ENCODE measurements at places on chromosomes 5 and 9.

- DNase-seq, result no peak
Measured at GRCh38 chr9:27591093-27591492, 17.8 kb upstream of the C9orf72 start.

DNA sequence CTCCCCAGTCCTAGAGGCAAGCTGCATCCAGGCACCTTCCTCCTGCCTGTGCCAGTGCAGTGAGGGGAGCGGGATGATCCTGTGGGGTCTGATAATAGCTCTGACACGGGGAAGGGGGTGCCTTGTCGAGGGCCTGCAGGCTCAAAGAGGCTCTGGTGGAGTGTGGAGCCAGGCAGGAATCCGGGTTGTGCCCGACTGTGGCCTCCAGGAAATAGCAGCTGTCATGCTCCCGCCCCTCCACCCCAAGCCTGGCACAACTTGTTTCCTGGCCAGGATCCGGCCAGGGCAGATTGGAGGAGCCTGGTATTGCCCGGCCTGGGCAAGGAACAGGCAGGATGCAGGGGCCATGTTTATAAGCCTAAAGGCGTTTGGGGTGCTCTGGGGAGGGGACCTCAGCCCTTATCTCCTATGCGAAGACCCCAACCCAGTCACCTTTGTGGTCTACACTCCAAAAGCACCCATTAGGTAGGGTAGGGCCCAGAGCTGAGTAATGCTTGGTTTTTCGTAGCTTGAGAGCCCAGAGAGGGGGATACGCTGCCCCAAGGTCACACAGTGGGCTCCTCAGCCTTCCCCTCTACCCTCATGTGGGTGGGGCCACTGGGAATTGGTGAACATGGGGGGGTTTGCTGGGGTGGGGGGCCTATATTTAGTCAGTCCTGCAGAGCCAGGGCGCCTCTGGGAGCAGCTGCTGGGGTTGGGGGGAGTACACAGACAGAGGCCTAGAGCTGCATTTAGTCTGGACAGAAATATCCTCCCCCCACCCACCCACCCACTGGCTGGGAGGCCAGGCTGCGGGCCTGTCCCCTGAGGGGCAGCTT, 12.2 kb downstream of the CXXC5 start:
- no peak for DNase-seq

DNA sequence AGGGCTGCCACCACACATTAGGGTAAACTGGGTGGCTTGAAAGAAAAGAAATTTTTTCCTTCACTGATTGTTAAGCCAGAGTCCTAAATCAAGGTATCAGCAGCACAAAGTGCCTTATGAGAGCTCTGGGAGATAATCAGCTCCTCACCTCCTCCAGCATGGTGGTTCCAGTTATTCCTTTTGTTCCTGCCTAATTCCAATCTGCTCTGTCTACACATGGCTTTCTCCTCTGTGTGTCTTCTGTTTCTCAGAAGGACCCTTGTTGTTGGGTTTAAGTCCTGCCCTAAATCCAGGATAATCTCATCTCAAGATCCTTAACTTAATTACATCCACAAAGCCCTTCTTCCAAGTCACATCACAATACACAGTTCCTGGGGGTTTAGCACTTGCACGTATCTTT, 1352.0 kb upstream of the CDH9 start:
- no peak for DNase-seq

DNA sequence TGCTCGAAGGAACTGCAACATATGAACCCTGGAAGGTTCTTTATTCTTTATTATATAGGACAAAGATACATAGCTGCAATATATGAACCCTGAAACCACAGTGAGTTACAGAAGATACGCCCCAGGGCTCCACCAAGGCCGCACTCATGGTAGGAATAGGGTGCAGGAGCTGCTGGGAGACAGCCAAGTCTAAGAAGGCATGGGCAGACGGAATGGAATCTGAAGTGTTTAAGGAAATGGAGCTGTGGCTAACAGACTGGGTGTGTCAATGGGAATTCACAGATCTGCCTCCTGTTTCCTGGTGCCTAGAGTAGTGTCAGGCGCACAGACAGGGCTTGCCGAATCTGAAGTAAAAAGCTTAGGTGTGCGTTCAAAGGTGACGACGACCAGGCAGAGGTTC, 286.4 kb downstream of the DENND1A start:
- no peak for DNase-seq

- DNase-seq, result no peak
Measured at GRCh38 chr9:136019041-136019680, 58.0 kb upstream of the UBAC1 start.

GRCh38 chr5:125587631-125588030, 835.6 kb upstream of the GRAMD2B start:
- no peak for DNase-seq

- no peak for DNase-seq
Measured at GRCh38 chr5:143186623-143187022, 216.9 kb downstream of the NR3C1 start.

DNA sequence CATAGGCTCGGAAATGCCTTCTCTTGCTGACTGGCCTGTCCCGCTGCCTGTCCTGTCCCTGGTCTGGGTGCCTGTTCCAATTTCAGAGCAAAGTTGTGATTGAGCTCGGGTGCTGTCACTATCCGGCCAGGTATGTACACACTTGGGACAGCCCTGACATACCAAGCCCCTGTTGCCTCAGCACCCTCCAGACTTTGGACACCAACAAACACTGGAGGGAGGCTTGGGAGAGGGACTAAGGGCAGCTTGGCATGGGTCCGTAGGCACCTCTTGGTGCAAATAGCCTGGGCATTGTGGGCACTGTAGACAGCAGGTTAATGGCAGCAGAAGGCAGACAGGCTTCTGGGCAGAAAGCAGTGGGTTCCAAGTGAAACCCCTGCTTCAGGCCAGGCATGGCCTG, 86.3 kb upstream of the SEMA6A start:
- no peak for DNase-seq

DNA sequence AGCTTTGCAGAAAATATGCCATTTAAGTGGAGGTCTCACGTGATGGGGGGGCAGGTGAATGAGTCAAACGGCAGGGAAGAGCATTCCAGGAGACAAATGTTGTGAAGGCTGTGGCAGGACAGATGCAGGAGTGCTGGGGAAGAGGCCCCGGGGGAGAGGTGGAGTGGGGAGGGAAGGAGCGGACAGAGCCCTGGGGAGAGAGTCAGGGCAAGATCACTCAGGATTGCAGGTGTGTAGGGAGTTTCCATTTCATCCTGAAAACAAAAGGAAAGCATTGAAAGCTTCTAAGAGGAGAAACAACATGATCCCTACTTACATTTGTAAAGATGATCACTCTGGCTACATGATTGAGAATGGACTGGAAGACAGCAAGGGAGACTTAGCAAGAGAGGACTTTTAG, 323.3 kb downstream of the ASTN2 start:
- DNase-seq, result no peak

GRCh38 chr5:90528601-90529193, 687 bp downstream of the LYSMD3 start:
- DNase-seq, result peak; percentile 10

GRCh38 chr9:77421506-77422265, 226.4 kb downstream of the GNA14 start:
- DNase-seq, result no peak

DNA sequence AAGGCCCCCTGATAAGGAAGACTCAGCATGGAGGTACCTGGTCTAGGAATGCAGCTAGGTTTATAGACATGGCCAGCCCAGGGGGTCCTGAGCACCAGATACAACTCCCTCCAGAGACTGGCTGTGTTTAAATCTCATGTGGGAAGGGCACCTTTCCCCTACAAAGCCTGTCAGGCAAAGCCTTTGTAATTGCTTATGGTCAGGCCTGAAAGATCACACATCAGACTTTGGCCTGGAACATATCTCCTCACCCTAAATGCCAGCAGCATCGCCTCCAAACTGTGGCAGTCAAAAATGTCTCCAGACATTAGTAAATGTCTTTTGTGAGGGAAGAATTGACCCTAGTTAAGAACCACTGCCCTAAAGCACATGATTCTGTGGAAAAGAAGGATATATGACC, 51.6 kb upstream of the MACIR start:
- no peak for DNase-seq

DNA sequence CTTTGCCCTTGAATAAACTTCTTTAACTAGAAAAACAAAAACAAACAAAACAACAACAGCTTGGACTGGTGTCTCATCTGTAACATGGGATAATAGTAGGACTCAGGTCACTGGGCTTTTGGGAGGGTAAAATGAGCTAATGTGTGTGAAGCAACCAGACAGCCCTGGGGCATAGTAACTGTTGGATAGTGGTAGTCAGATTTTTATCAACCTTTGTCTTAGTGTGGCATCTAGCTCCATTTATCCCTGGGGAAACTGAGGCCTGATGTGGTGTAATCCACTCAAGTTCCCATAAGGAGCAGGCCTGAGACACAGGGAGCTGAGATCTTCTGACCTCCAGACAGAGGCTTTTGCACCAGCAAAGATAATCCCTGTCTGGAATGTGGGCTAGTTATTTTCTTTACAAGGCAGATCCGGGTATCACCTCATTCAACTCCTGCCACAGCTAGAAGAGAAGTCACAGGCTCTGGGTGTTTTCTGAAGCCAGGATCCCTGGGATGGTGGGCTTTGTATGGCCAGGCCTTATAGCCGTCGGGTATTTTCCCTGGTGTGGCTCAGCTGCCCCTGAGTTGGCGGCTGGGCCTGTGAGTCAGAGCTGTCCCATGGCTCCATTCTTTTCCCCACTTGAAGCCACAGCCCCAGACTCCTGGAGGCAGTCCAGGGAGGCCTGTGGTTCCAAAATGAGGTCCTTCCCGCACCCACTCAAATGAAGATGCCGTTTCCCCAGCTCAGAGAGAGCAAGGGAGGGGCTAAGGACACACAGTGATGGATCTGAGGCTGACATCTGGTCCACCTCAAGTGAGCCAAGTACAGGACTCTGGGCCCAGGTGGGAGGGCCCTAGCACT, 26.1 kb upstream of the CSF1R start:
- no peak for DNase-seq

GRCh38 chr5:54594181-54594580, 76.6 kb downstream of the SNX18 start:
- no peak for DNase-seq

DNA sequence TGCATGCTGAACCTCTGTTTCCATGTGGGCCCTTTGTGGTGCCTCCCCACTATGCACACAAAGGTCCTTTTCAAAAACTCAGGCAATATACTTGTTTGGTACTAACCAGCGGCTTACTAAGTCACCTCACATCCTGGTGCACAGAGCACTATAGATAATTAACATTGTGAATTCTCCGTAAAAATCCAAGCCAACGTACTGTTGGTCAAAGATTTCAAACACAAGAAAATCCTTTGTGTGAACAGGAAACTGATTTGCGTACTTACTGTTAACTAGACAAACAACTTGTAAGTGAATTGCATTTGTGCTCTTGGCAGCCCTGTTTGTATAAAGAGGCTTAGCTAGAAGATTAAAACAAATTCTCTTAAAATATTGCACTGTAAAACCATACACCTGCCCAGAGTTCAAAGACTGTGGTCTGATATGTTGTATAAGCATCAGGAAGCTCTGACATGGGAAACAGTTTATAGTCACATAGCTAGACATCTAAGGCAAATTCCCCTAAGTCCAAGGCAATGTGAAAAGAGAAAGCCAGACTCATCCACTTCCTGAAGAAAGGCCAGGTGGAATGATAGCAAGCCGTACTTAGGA, 125.0 kb upstream of the SLC12A2 start:
- no peak for DNase-seq

DNA sequence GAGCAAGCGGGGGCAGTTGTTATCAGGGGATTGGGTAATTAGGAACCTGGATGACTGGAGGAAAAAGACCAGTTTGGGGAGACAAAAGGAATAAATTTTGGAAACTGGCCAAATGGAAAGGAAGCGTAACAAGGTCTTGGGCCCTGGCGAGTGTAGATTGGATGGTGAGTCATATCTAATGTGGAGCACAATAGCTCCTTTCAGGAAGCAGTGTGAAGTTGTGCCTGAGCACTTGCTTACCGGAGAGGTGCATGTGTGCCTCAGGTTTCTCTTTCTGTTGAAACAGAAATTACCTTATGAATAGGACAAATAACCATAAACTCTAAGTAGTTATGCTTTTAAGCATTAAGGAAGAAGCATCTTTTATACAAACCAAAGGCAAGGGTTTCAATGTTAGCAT, 176.4 kb downstream of the KIF4B start:
- DNase-seq, result no peak

- DNase-seq, result no peak
Measured at GRCh38 chr9:115883467-115884329, 269.9 kb upstream of the PAPPA start.

DNA sequence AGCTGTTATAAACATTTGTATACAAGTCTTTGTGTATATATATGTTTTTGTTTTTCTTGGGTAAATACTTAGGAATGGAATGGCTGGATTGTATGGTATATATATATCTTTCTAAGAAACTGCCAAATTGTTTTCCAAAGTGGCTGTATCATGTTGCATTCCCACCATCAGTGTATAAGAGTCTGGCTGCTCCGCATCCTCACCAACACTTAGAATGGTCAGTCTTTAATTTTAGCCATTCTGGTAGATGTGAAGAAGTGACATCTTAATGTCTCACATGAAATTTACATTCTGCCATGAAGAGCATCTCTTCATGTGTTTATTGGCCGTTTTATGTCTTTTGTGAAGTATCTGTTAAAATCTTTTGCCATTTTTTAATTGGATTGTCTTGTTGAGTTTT, 31.9 kb downstream of the GALNT10 start:
- no peak for DNase-seq

GRCh38 chr5:102450313-102450990, 48.3 kb downstream of the SLCO6A1 start:
- DNase-seq, result no peak

DNA sequence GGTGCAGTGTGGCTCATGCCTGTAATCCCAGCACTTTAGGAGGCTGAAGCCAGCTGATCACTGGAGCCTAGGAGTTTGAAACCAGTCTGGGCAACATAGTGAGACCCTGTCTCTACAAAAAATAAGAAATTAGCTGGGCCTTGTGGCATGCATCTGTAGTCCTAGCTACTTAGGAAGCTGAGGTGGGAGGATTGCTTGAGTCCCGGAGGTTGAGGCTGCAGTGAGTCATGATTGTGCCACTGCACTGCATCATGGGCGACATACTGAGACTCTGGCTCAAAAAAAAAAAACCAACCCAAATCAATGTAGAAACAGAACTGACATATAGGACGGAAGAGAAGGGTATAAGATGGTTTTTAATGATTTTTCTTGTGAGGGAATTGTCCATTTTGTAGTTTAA, 27.7 kb downstream of the G3BP1 start:
- DNase-seq, result no peak

DNA sequence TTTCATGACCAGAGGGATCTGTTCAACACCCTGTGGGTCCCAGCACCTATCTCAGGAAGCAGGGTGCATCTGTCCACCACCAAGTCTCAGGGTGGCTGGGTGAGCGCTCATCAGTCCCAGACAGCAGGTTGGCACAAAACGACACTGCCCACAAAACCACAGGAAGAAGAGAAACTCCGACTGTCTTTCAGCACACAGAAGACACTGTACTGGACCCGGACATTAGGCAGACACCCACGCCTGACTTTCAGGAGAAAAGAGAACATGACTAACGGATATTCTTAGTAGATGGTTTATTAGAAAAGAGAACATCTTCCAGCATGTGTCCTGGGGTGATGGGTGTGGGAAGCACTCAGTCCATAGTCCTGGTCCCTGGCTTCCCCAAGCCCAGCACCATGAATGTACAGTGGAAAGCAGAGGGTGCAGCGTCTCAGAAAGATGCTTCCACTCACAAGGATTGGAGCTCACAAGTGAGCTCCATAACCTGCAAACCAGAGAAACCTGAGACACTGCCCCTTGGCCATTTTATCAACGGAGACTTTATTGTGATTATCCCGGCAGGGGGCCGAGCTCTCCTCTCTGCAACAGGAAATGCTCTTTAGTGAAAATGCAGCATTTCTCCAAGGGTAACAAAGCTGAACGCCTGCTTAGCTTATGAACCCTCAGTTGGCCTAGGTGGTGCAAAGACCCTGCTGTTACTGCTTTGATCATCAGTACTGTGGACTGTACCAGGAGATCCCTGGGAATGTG, 35.8 kb upstream of the LCP2 start:
- peak; percentile 69 for DNase-seq

Measured in stimulated activated CD4-positive, alpha-beta T cell treated with anti-CD3 and anti-CD28 coated beads, Interleukin-1b, Interleukin-23, amount 100 ng/mL, for 48 hours (primary cell).